HT1080 (cell line): ENCODE measurements at places on chromosomes 12 and 14. TPM values are rescaled to one million over a fixed set of nuclear protein-coding genes. Genes with fewer than 3 reads are reported as not detected.

The B4GALNT3 gene
- total RNA-seq: 0.27 and 0.50 TPM in 2 replicates

- DNase-seq: no peak
Measured at GRCh38 chr12:49874142-49874897, 29.4 kb downstream of the FAIM2 start.

DNA sequence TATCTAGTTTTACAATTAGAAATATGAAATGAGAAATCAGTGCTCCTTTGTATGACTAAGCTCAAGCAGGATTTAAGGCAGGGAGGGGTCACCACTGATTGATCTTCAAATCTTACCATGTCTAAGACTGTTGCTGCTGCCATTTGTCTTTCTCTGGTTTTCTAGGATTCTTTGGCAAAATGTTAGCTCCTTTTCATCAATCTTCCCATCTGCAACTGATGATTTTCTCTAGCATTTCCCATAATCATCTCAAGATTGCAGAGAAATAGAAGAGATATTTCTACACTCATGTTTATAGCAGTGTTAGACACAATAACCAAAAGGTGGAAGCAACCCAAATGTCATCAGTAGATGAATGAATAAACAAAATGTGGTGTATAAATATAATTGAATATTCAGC, 175.0 kb downstream of the RAD51B start:
- no peak for DNase-seq

DNA sequence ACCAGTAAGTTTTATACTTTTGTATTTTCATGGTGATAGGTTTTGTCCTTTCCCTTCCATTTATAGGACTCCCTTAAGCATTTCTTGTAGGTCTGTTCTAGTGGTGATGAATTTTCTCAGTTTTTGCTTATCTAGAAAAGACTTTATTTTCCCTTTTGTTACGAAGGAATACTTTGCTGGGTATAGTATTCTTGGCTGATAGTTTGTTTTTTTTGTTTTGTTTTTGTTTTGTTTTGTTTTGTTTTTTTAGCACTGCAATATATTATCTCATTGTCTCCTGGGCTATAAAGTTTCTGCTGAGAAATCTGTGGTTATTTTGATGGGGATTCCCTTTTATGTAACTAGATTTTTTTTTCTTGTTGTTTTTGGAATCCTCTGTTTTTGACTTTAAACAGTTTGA, 67.7 kb downstream of the FBXO33 start:
- DNase-seq: no peak
